ENCODE measurements at places on chromosomes 4 and X.
A peak's percentile ranks its signal among the peaks of the same experiment; 100 is the strongest.

DNA sequence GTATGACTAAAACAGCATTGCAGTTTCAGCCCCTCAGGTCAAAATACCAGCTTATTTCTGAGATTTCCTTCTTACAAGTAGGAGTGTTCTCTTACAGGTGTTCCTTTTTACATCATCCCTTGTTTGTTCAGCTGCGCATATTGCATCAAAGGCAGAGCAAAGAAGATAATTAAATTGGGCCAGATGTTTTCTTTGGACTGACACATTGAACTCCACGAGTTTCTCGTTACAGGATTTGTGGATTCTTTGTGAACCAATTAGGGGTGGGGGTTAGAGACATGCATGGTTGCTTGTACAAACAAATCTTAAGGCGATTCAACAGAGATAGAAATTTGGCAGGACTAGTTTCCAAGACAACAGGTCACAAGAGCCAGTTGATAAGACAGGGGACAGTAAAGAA lies 95.7 kb downstream of the SPANXN4 start:
- DNase-seq, result no peak

DNA sequence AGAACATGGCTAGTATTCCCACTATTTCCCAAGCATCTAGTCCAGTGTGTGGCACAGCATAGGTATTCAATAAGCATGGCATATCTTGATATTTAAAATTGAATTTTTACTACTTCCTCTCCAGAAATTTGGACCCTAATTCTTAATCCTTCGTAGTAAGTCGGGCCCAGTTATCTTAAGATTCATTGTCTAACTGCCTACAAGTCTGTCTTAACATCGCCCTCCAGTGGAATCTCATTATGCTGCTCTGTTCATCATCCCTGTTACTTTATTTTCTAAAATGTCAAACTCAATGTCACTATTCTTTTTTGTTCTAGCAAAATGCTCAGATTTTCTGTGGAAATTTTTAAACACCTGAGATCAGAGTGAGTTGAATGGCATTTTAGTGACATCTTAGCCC lies 606.2 kb downstream of the KLHL13 start:
- DNase-seq, result no peak

- no peak for DNase-seq
Measured at GRCh38 chr4:81343046-81343445, 128.0 kb upstream of the PRKG2 start.

- DNase-seq, result no peak
Measured at GRCh38 chr4:16129336-16129735, 45.5 kb upstream of the PROM1 start.

DNA sequence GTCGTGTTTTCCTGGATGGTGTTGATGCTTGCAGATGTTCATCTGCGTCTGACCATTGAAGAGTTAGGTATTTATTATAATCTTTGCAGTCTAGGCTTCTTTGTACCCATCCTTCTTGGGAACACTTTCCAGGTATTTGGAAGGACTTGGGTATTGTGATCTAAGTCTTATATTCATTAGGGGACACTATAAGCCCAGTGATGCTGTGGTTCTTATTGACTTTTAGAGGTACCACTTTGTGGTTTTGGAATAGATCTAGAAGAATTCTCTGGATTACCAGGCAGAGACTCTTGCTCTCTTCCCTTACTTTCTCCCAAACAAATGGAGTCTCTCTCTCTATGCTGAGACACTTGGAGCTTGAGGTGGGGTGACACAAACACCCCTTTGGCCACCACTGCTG lies 41.6 kb downstream of the AFM start:
- peak; percentile 9 for DNase-seq

- DNase-seq, result no peak
Measured at GRCh38 chr4:75018811-75019479, 86.0 kb downstream of the PARM1 start.

- no peak for DNase-seq
Measured at GRCh38 chr4:8731364-8731763, 138.8 kb downstream of the CPZ start.

GRCh38 chr4:160038615-160039014 lies 935.7 kb downstream of the RAPGEF2 start:
- peak; percentile 8 for DNase-seq

DNA sequence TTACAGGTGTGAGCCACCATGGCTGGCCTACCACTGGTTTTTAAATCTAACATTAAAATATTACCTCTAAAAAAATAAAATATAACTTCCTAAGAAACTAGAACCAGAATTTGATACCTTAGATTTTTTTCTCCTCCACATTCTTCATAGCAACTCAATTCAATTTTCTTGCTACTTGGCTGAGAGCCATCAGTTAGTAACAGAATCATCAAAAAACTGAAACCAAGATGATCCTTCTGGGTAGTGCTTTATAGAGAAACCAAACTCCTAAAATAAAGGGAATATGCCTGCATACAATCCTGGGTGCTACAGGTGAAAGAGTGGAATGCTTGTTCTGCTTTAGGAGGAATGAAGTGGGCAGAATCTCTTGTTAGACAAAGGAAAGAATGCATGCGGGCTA lies 64.4 kb downstream of the RPS3A start:
- DNase-seq, result no peak

- no peak for DNase-seq
Measured at GRCh38 chr4:7313347-7313811, 121.0 kb downstream of the SORCS2 start.

GRCh38 chrX:150854856-150855255 lies 43.6 kb downstream of the CD99L2 start:
- DNase-seq, result no peak

DNA sequence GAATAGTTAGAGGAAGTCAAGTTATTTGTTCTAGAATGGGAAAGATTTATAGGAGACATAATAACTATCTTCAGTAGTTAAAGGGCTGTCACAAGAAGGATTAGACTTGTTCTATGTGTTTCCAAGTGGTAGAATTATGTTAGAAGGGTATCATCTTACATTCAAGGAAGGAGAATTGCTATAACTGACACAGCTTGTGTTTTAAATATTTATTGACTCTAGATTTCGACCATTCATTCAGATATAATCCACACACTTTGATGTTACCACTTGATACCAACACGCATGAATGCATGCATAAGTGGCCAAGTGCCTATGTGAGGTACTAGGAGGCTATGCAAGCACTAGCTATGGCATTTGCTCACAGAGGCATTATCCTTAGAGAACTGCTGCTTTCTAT lies 122.7 kb downstream of the CCNB3 start:
- DNase-seq, result no peak

GRCh38 chr4:10013722-10014121 lies 7.6 kb downstream of the SLC2A9 start:
- DNase-seq, result peak; percentile 40

GRCh38 chr4:1418494-1419285 lies 12.4 kb upstream of the NKX1-1 start:
- no peak for DNase-seq

GRCh38 chrX:30713061-30713525 lies 59.9 kb downstream of the GK start:
- peak; percentile 25 for DNase-seq

DNA sequence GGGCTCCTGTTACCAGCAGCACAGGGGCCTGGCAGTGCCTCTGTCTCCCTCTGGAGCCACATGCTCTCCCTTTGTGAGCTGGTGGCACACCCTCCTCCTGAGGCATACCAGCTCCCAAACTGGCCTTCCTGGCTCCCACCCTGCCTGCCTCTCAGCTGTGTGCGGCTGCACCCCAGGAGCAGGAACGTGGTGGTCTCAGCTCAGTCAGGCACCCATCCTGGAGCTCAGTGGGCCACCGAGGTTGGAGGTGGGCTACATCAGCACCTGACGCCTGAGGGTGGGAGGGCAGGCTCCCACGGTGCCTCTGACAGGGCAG lies 85.9 kb upstream of the NKX1-1 start:
- DNase-seq, result no peak

- DNase-seq, result no peak
Measured at GRCh38 chr4:108527723-108528122, 92.7 kb upstream of the RPL34 start.

- DNase-seq, result no peak
Measured at GRCh38 chr4:4782969-4783368, 76.5 kb upstream of the MSX1 start.

DNA sequence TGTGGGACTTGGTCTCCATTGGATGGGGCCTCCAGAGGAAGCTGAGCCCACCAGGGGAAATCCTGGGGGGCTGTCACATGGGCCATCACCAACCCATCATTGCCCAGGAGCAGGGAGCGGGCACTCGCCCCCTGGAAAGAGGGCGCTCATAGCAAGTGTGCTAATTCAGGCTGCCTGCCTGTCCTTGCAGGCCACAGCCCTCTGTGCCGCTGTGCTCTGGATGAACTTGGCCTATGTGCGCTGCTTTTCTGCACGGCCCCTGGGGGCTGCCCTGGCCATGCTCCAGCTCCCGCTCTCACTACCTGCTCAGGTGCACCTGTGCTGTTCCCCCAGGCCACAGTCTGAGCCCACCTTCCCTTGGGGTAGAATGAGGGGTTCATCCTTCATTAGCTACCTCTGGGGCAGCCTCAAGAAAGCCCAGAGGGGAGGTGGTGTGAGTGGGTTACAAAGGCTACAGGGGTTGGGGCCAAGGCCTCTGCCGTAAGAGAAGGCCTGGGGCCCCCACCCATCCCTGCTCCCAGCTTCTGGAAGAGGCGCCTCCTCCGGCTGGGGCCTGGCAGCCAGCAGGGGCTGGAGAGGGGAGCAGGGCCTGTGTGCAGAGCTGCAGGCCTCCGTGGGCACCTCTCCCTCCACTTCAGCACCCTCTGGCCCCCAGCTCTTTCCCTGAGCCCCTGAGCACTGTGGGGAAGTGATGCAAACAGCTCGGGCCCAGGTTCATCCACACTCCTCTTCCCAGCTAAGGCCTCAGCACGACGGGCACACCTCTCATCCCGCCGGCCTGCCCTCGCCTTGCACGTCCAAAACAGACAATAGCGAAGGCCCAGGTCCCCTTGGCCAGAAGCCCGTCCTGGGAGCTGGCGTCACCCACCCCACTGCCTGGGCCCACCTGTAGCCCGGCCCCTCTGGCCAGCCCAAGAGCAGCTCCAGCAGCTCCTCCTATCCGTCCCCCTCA lies 8.9 kb downstream of the CFAP99 start:
- DNase-seq, result no peak

DNA sequence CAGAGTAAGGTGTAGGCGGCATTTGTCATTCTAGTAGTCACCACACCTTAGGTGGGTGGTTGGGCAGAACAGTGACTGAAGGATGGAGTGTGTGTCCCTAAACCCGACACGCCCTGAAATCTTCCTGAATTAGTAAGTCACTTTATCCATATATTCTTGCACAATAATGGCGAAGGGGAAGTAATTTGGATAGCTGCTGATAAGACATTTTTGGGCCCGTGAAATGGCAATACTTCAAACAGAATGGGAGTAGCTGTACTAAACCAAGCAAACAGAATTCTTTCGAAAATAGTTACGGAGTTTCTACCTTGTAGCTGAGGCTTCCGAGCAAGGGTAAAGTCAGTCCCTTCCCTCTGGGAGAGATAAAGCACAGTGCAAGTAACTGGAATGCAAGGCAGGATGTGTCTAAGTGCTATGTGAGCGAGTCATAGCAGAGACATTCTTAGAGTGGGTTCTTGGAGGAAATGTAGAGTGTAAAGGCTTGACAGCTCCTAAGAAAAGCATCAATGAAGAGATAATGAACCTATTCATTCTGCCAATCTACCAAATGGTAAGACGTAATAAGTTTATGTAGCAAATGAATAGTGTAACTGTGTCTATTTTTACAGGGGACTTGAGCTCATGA lies 72.8 kb downstream of the CLCN5 start:
- peak; percentile 66 for DNase-seq

GRCh38 chrX:72180539-72180938 lies 1.0 kb upstream of the PIN4 start:
- DNase-seq, result no peak

DNA sequence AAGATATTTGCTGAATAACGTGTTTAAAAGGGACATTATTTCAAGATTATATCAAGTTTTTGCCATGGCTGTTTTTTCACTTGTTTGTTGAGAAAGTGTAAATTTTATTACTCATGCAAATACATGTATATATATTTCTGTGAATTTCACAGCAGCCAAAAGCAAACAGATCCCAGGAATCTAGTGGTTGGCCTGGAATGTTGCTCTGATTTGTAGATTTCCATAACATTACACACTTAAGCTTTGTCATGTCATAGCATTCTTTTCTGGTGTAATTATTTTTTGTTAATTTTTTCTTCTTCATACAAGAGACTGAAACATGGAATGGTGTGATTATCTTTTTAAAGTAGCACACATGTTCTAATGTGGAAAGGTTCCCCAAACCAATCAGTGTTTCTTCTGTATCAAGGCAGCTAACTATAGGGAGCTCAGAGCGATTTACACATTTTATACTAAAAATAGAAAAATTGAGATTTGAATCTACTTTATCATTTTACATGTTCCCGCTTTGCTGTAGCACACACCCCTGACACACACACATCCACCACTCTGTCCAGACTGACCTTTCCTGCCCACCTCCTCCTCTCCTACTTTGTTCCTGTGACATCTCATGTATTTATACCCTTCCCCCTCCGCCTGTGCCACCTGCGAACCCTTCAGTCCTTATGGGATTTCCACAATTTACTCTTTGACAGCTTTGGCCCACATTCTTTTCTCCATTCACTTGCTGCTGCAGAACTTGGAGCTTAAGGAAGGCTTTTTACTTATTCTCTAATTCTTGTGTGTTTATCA lies 20.3 kb downstream of the RUFY3 start:
- DNase-seq, result no peak

- DNase-seq, result no peak
Measured at GRCh38 chr4:41611124-41611838, 73.3 kb downstream of the LIMCH1 start.

DNA sequence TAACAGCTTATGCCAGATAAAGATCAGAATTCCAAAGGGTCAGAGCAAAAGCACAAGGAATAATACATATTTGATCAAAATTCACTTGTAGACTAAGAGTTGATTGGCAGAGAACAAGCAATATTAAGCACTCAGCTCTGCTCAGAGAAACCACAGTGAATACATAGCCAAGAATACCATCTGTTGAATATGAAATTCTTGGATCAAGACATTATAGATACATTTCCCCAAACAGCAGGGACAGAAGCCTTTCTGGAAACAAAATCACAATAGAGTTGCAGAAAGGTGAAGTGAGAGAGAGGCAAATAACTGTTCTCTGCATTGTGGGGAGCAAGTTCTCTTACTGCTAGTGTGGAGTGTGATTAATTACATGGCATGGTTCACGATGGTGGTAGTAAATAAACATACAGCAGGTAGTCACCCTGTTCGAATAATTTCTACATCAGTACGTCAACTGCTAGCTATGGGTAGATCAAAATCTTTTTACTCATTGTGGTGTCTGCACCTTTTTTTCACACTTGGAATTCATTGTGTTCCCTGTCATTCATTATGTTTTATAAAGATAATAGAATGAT lies 366.7 kb downstream of the PCDH7 start:
- DNase-seq, result no peak

- DNase-seq, result no peak
Measured at GRCh38 chr4:21535898-21536297, 412.7 kb downstream of the KCNIP4 start.

DNA sequence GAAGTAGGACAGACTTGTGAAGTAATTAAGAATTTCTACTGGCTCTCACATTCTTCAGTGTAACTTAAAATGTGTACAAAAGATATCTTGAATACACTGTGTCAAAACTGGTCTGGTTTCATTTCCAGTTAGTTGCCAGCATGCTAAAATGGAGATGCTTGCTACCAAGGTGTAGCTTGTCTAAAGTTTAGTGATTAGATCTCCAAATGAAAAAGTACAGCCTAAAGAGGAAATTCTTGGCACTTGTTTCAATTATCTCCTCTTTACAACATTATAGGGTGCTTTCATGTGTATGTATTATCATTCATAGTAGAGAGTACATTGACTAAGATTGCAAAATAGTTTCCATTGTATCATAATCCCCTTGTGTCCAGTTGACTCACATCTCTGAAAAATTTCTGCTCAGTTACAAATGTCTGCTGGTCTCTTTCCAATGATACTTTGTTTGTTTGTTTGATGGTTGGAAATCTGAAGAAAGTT lies 97.3 kb upstream of the SPRY1 start:
- no peak for DNase-seq
